Activated naive CD8-positive, alpha-beta T cell treated with anti-CD3 and anti-CD28 coated beads, Interleukin-2, amount 50 U/mL, for 24 hours (primary cell): ENCODE measurements at places on chromosomes 3 and 15.

- H3K27me3 ChIP-seq, result peaks cover 76% of the 10 kb centered on the region
- H3K36me3 ChIP-seq, result no peaks in the 10 kb centered on the region
- H3K4me3 ChIP-seq, result no peak overlapping the region
- peak; percentile 30 for DNase-seq
- H3K4me1 ChIP-seq, result peaks cover 25% of the 10 kb centered on the region
- no peak overlapping the region for H3K27ac ChIP-seq
These were observed 351.0 kb downstream of the MCTP2 start for GRCh38 chr15:94582368-94582767.

DNA sequence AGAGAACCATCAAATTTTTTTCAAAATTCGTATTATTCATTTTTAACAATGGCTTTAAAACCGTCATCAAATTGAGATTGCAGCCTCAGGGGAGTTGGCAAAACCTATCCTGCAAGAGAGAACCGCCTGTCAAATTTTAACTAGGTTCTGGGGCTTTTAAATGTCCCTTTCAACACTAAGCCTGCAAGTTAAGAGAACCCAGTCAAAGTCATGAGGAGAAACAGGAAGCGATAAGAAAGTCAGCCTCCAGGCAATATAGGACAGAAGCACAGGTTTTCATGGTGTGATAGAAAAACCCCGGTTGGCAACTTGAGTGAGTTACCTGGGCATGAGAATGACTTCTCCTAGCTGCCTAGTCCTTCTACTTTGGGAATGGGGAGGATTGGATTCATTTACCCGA lies 59.8 kb downstream of the CPNE4 start:
- H3K27me3 ChIP-seq, result no peaks in the 10 kb centered on the region
- H3K4me3 ChIP-seq, result no peak overlapping the region
- H3K27ac ChIP-seq, result no peak overlapping the region
- H3K4me1 ChIP-seq, result no peaks in the 10 kb centered on the region
- H3K36me3 ChIP-seq, result no peaks in the 10 kb centered on the region

DNA sequence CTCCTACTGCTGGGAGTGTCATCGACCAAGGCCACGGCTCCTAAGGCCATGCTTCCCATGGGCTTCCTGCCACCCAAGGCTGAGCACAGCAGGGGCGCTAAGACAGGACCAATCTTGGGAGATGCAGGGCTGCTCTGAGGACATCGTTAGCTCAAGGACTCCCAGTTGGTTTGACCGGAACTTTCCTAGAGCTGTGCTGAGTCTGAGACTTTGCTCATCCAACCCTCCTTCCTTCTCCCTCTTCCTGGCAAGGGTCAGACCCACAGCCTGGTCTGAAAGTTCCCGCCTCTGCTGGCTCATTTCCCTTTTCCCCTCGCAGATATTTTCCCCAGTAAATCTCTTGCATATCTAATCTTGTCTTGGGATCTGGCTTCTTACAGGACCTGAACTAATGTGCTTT lies 57.2 kb downstream of the EPHB3 start:
- DNase-seq, result no peak
- H3K4me1 ChIP-seq, result peaks cover 18% of the 10 kb centered on the region
- H3K4me3 ChIP-seq, result no peak overlapping the region
- no peak overlapping the region for H3K27ac ChIP-seq
- peaks cover 8% of the 10 kb centered on the region for H3K27me3 ChIP-seq

DNA sequence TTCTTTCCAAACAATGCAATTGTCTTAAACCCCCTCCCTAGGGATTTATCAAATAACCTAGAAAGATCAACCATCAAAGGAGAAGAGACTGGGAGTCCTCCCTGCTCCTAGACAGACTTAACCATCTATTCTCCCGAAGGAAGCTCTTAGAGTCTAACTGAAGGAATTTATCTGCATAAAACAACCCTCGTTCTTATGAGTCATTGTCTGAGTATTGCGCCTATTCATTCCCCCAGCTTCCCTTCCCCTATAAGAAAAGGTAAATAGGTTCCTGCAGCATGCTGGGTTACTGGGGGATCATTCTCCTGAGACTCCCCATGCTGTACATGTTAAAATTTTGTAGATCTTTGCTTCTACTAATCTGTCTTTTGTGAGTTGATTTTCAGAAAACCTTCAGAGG lies 412.7 kb downstream of the OCA2 start:
- H3K36me3 ChIP-seq, result no peaks in the 10 kb centered on the region
- no peaks in the 10 kb centered on the region for H3K4me1 ChIP-seq
- H3K27ac ChIP-seq, result no peak overlapping the region
- H3K4me3 ChIP-seq, result no peak overlapping the region
- no peak for DNase-seq

- peaks cover 8% of the 10 kb centered on the region for H3K4me1 ChIP-seq
These were observed 24.1 kb downstream of the PDIA5 start for GRCh38 chr3:123090728-123091531.

DNA sequence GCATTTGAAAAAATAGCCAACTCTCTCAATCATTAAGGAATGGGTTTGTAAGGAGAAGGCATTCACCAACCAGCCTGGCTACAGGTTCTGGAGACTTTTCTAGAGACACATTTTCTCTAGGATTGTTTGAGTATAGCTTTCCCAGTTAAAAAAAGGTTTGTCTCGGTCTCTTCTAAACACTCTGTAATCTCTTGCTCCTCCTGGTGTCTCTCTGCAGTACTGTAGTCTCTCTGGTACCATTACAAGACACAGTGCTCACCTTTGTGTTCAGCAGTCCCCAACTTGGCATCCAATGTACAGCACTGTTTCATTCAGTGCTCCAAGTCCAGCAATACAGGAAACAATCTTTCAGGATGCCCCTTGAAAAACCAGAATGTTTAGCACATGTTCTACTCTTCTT lies 534.4 kb downstream of the ZNF385D start:
- peaks cover 3% of the 10 kb centered on the region for H3K36me3 ChIP-seq
- no peak overlapping the region for H3K4me3 ChIP-seq
- no peak overlapping the region for H3K27ac ChIP-seq
- H3K27me3 ChIP-seq, result no peaks in the 10 kb centered on the region

- DNase-seq, result peak; percentile 53
- peak overlapping the region; percentile 69 for H3K4me3 ChIP-seq
- H3K27me3 ChIP-seq, result peaks cover 3% of the 10 kb centered on the region
These were observed 60.5 kb upstream of the KLF13 start for GRCh38 chr15:31265871-31266711.

- H3K27me3 ChIP-seq, result no peaks in the 10 kb centered on the region
- no peak overlapping the region for H3K27ac ChIP-seq
- no peaks in the 10 kb centered on the region for H3K4me1 ChIP-seq
- no peak overlapping the region for H3K4me3 ChIP-seq
- DNase-seq, result no peak
These were observed 337.2 kb upstream of the ZNF385D start for GRCh38 chr3:22088204-22088603.

- no peak for DNase-seq
- H3K36me3 ChIP-seq, result peaks cover 7% of the 10 kb centered on the region
- peaks cover 35% of the 10 kb centered on the region for H3K4me1 ChIP-seq
- no peak overlapping the region for H3K4me3 ChIP-seq
- no peak overlapping the region for H3K27ac ChIP-seq
These were observed 42.9 kb downstream of the DCUN1D1 start for GRCh38 chr3:182937293-182938051.

- H3K27me3 ChIP-seq, result no peaks in the 10 kb centered on the region
- DNase-seq, result no peak
- no peak overlapping the region for H3K4me3 ChIP-seq
- H3K36me3 ChIP-seq, result no peaks in the 10 kb centered on the region
- no peaks in the 10 kb centered on the region for H3K4me1 ChIP-seq
These were observed 578.3 kb upstream of the ADAMTS9 start for GRCh38 chr3:65265942-65266590.

GRCh38 chr15:95829062-95829461 lies 501.4 kb upstream of the NR2F2 start:
- no peaks in the 10 kb centered on the region for H3K27me3 ChIP-seq
- no peaks in the 10 kb centered on the region for H3K36me3 ChIP-seq
- H3K4me1 ChIP-seq, result no peaks in the 10 kb centered on the region
- DNase-seq, result no peak
- no peak overlapping the region for H3K27ac ChIP-seq

DNA sequence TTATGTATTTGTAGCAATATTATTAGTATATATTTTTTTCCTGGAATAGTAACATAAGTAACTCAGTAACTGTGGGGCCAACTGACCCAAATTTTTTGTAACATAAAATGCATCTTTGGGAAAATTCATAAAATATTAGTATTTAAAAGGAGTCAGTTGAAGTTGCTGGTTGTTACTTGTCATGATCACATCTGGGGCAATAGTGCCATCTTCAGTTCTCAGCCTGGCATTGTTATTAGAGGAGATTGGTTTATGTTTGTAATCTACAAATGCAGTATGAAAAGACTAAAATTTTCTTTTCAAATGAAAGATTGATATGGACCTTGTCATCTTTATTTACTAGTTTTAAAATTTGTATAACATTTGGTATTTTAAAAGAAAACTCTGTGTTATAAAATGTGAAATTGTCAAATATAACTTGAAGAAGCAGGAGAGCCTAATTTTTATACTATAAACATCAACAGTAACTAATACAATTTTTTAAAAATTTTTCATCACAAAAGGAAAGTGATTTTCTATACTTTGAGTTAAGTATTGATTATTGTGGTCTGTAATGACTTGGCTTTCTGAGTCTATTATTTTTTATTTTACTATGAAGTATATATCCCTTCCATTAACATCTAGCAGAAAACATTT lies 38.8 kb upstream of the MLF1 start:
- no peaks in the 10 kb centered on the region for H3K4me1 ChIP-seq
- no peaks in the 10 kb centered on the region for H3K36me3 ChIP-seq
- no peak overlapping the region for H3K27ac ChIP-seq
- no peak overlapping the region for H3K4me3 ChIP-seq
- DNase-seq, result no peak
- H3K27me3 ChIP-seq, result no peaks in the 10 kb centered on the region

DNA sequence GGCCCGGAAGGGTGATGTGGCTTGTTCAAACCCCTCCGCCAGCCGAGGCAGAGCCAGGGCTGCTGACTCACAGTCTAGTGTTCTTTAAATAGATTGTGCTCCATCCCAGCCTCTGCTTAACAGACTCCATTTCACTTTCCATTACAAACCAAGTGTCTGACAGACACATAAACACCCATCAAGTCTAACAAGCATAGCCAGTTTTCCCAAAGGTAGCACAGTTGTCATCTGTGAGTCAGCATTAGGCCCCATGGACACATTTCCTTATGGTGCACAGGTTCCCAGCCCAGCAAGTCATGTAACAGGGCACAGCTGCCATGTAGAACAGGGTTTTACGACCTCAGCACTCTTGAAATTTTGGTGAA lies 109.9 kb upstream of the RAP2B start:
- no peak overlapping the region for H3K27ac ChIP-seq
- no peak for DNase-seq
- no peaks in the 10 kb centered on the region for H3K4me1 ChIP-seq
- no peak overlapping the region for H3K4me3 ChIP-seq
- no peaks in the 10 kb centered on the region for H3K36me3 ChIP-seq

DNA sequence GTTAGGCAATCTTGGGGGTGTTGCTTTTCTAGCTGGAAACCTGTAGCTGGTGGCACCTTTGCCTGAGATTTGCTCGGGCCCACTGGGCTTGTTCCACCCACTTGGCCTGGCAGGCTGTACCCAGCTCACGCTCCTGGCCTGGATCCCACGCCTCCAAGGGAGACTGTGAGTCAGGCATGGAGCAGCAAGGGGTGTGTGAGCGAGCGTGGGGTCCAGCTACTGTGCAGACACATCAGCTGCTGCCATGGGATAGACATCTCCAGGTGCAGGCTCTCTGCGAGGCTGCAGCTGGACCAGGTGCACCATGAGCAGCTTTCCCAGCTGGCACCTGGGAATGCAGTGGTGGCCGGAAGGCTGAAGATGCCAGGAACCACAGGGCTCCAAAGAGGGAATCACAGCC lies 36.0 kb downstream of the NR1D2 start:
- no peak overlapping the region for H3K27ac ChIP-seq
- H3K36me3 ChIP-seq, result peaks cover 15% of the 10 kb centered on the region
- H3K4me3 ChIP-seq, result no peak overlapping the region
- H3K27me3 ChIP-seq, result no peaks in the 10 kb centered on the region
- DNase-seq, result no peak

DNA sequence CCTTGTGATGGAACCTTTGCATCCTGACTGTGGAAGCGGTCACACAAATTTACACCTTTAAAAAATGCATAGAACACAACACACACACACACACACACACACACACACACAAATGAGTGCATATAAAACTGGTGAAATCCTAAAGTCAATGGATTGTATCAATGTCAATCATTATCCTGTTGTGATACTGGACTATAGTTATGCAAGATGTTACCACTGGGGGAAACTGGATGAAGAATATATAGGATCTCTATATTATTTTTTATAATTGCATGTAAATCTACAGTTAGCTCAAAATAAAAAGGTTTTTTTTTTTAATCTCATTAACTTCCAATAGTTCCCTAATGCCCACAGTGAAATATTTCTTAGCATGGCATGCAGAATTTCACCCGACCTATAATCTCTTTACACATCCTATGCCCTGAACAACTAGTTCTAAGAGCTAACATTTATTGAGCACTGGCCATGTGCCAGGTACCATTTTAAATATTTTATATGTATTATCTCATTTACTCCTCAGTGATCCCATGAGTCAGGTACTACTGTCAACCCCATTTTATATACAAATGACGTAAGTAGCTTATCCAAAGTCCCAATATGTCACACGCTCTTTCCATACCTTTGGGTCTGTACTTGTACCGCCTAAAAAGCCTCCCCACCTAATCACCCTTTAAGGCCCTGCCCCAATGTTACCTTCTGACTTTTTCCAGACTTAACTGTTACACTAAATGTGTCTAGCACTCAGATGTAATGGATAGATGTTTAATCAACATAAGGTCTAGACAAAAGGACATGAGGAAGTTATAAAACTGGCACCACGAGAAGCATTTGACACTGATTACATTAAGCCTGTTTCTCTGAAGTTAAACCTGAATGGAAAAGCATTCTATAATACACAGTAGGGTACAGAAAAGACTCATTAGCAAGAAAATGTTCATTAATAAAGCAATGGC lies 5.5 kb downstream of the ABCC5 start:
- DNase-seq, result no peak
- H3K27me3 ChIP-seq, result no peaks in the 10 kb centered on the region
- H3K4me3 ChIP-seq, result no peak overlapping the region
- peaks cover 24% of the 10 kb centered on the region for H3K4me1 ChIP-seq
- peaks cover 23% of the 10 kb centered on the region for H3K36me3 ChIP-seq

DNA sequence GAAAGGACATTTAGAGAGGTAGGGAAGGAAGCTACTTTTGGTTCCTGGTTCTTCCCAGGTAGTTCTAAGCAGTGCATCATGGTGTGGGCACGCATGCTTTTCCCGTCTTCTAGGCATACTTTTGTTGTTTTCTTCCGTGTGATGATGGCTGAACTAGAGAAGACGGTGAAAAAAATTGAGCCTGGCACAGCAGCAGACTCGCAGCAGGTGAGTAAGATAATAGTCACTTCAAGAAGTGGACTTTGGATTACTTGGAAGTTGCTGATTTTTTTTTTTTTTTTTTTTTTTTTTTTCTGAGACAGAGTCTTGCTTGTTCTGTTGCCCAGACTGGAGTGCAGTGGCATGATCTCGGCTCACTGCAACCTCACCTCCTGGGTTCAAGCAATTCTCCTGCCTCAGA lies 17.9 kb downstream of the FANCD2OS start:
- no peaks in the 10 kb centered on the region for H3K27me3 ChIP-seq
- no peaks in the 10 kb centered on the region for H3K4me1 ChIP-seq
- H3K27ac ChIP-seq, result no peak overlapping the region
- H3K36me3 ChIP-seq, result peaks cover 64% of the 10 kb centered on the region

- H3K4me3 ChIP-seq, result no peak overlapping the region
- peaks cover 7% of the 10 kb centered on the region for H3K4me1 ChIP-seq
- no peak for DNase-seq
- no peaks in the 10 kb centered on the region for H3K27me3 ChIP-seq
- no peak overlapping the region for H3K27ac ChIP-seq
These were observed 134.4 kb upstream of the SKOR1 start for GRCh38 chr15:67690936-67691335.

GRCh38 chr15:36671017-36671416 lies 91.6 kb downstream of the CDIN1 start:
- peaks cover 13% of the 10 kb centered on the region for H3K36me3 ChIP-seq
- H3K4me1 ChIP-seq, result no peaks in the 10 kb centered on the region
- H3K4me3 ChIP-seq, result no peak overlapping the region
- no peak overlapping the region for H3K27ac ChIP-seq
- no peaks in the 10 kb centered on the region for H3K27me3 ChIP-seq
- DNase-seq, result no peak
